Upper lobe of right lung (tissue), 1 donor: ENCODE measurements at places on chromosomes 5 and 9.

DNA sequence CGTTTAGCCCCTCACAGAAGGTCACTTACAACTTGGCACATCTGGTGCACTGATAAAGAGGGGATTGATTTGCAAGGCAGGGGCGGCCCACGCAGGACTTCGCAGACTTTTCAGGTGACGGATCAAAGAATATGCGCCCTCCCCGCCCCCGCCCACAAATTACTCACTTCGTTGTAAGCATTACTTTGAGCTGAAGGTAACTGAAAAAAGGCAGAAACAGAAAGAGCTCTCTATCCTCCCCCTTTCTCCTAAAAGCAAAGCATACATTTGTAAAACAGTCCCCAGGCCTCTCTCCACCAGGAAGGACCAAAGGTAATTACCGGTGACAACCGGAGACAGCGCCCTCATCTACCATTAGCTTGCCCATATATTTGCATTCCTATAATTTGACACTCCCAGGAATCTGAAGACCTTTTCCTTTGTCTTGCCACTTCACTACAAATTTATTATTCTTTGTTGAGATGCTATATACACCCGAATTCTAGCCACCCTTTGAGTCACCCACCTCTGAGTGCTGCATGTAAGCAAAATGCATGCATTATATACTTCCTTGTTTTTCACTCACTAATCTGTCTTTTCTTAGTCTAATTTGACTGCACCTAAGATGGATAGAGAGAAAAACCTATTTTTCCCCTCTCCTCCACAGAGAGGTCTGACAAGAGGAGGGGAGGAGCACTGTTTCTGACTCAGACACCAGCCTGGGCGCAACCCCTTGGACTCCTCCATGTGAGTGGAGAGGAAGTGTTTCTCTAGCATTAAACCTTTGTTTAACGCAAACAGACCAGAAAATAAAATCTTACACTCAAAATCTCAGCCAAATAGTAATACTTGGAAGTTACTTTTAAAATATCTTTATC, 74.7 kb upstream of the SPIN1 start:
- no peak for DNase-seq

- DNase-seq = no peak
These were observed 5.2 kb downstream of the IL13 start for GRCh38 chr5:132662925-132663770.

DNA sequence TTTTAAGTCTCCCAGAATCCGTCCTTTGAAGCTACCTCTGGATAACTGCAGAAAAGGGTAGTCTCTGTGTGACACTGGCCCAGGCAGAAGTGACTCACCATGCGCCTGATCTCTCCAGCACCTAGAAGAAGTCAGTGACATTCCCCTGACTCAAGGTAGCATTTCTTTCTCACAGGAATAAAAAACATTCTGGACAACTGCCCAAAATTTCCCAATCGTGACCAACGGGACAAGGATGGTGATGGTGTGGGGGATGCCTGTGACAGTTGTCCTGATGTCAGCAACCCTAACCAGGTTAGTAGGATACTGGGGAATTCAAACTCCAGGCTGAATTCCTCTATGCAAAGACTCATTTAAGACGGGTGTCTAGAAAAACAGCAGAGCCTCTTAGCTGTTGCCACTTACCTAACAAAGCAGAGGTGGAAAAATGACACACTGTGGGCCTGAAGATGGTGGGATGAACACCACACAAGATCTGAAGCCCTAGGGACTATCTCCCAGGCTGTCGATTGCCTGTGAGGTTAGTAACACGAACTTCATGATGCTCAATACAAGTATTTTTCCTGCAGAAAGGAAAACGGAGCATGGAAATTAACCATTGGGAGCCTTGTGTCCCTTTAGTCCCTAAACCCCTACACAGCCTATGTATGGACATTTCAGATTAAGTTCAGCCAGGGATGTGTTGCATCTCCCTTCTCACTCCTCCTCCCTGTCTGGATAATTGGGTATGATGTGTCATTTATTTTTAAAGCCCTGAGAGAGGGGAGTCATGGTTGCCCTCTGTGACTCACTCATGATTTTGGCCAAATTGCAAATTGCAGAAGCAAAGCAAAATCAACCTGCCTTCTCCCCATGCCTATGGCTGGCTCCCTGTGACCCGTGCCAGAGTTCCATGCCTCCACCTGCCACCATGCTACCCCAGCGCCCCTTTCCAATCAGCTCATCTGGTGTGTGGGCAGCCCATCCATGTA, 37.2 kb downstream of the THBS4 start:
- DNase-seq = no peak

DNA sequence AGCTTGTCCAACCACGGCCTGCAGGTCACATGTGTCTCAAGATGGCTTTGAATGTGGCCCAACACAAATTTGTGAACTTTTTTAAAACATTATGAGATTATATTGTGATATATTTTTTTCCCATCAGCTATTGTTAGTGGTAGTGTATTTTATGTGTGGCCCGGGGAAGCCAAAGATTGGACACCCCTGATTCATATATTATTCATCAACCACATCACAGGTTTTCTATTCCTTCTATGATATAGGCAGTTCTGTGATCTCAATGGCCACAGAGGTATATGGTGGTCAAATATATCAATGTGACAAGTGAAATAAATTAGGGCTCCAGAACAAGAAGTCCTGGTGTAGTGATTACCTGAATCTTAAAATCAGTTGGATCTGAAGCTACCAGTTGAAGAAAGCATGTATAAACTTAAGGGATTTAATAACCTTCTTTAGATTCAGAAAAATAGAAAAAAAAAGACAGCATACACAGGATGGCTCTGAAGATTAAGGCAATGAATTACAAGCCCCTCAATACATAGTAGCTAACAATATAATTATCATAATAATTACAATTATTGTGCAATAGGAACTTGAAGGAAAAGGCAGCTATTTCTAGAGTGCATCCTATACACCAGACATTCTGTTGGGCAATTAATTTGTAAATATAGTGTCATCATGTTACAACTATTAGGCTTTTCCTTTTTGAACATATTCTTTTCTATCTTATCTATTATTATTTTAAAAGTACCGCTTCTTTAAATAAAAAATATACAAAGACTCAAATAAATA, 530.4 kb upstream of the PTPRD start:
- DNase-seq = no peak
